ENCODE measurements at places on chromosomes 13 and 19. TPM values are rescaled to one million over a fixed set of nuclear protein-coding genes. Genes with fewer than 3 reads are reported as not detected.

FXYD7 gene
- polyA plus RNA-seq, result 0.45 TPM

SLC17A7 gene
- 0.23 TPM for polyA plus RNA-seq

PDX1 gene
- not detected for polyA plus RNA-seq

IFT88 gene
- 4.4 TPM for polyA plus RNA-seq

DCLK1 gene
- polyA plus RNA-seq, result 1.2 TPM
